ENCODE measurements at places on chromosomes 12 and 14.

DNA sequence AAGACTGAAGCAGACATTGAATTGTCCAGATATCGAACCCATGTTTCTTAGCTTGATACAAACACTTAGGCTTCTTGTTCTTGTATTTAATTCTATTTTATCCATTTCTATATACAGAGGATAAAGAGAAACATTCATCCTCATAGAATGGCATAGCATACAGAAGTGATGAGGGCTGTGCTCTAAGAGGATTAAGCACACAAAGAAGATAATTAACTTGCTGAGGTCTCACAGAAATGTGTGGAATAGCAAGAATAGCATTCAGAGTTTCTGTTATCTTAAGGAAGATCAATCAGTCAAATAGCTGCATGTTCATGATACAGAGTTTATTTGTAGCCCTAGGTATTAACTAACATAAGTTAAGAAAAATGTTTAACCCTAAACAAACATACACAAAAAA is 27.3 kb upstream of the STRAP start:
- DNase-seq: no peak

GRCh38 chr12:450438-450837 is 9.3 kb upstream of the B4GALNT3 start:
- DNase-seq: no peak

DNA sequence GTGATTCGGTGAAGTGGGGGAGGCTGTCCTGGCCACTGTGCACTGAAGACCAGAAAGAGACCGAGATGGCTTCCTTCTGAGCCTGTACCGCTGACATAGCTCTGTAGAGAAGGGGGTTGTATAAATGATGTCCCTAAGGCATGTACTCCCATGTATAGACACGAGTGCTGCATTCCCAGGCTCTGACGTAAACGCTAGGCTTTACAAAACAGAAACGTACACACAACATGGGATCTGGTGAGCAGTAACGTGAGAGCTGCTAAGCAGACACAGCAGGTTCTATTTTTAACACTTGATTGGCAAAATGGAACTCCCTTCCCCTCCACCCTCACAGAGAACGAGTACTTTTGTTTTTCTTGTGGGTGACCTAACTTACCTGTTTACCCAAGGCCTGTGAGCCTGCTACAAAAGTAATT is 35.9 kb downstream of the ACADS start:
- no peak for DNase-seq

DNA sequence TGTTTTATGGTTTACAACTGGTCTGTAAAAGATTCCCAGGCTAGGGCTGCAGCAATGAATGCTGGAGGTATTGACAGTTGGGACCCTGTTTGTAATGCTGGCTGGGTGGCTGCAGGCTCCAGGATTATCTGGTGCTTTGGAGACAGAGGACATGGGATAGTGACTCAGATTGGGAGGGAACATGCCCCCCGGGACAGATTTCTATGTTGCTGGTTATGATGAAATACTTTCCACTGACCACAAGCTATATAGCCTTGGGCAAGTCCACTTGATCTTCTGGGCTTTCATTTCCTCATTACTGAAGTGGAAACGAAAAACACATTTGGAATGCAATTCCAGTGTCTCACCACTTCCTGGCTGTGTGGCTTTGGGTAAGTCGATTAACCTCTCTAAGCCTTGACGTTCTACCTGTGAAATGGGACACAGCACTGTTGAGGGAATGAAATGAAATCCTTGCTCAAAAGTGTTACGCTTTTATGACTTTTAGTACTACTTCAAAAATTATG is 6.3 kb upstream of the TPCN1 start:
- DNase-seq: no peak

- DNase-seq: no peak
Measured at GRCh38 chr12:94954029-94954685, 49.3 kb downstream of the NDUFA12 start.

DNA sequence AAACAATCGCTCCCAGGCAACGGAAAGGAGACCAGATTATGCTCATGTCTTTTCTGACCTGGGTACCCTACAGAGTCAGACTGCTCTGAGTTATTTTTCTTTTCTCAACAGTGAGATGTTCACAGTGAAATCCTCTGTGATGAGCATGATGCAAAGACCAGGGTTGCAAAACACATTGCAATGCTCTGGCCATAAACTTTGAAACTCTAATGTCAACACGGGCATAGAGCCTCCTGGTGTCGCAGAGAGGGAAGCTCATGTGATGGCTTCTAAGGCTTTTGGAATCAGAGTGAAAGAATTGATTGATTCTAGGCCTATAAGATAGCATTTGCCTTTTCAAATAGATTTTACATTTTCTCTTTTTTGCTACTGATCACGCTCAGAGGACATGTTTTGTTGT is 193.4 kb downstream of the RASSF9 start:
- no peak for DNase-seq

DNA sequence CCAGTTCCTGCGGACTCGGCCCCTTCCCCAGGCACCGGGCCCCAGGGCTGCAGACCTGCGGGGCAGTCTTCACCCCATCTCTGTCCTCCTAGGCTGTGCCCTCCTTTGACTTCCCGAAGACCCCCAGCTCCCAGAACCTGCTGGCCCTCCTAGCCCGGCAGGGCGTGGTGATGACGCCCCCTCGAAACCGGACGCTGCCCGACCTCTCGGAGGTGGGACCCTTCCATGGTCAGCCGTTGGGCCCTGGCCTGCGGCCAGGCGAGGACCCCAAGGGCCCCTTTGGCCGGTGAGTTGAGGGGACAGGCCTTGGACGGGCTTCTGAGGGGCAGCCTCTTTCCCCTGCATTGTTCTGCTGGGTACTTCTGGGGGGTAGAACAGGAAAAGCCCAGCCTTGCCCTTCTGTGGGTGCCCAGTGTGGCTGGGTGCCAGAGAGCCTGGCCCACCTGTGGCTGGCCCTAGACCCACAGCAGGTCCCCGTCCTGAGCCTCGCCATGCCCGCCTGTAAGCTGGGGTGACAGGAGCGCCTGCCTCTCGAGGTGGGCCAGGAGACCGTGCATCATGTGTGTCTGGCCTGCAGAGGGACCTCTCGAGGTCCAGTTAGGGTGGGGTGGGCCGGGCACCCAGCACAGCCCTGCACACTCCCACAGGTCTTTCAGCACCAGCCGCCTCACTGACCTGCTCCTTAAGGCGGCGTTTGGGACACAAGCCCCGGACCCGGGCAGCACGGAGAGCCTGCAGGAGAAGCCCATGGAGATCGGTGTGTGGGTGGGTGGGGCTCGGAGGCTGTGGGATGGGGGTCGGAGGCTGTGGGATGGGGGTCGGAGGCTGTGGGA is 12.6 kb upstream of the PUS1 start:
- DNase-seq: no peak

- no peak for DNase-seq
Measured at GRCh38 chr14:63032641-63033040, 12.6 kb downstream of the KCNH5 start.

DNA sequence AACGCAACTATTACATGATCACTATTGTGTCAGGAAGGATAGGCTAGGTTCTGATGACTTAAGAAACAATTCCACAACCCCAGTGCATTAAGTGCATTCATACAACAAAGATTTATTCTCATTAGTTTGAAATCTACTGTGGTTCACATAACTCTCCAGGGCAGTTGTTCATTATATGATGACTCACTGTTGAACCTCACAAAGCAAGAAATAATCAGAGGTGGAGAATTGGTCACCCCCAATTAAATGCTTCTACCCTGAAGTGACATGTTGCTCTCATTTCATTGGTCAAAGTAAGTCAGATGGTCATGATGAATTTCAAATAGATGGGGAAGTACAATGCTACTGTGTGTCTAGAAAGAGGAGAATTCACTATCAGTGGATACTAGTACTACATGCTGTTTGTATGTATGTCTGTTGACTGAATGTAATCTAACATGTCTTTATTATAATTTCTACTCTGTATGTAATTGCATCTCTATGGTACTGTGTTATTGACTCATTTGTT is 6.1 kb upstream of the HELB start:
- no peak for DNase-seq

GRCh38 chr14:61752626-61753025 is 9.6 kb upstream of the SNAPC1 start:
- DNase-seq: no peak

DNA sequence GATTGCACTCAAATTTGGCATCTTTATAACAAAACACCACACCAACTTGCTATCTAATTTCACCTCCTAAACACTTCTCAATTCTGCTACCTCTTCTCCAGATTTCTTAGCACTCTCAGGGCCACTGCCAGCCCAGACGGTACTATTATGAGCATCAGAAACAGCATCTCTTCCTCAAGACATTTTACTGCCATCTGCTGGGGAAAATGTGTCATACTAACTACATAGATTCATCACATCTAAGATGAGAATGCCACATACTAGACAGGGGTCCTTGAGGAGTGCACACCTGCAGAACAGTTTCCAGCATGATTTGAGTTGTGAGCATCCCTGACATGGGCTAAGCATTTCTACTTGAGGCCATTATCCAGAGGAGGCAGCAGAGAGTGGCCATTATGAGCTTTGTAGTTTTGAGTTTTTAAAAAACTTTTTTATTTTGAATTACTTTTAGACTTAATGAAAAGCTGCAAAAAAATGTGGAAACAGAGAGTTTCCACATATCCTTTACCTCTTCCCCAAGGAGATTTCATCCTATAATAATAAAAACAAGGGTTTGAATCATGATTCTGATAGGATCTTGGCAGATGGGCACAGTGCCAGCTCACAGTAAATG is 15.1 kb upstream of the GRIP1 start:
- peak; percentile 61 for DNase-seq

DNA sequence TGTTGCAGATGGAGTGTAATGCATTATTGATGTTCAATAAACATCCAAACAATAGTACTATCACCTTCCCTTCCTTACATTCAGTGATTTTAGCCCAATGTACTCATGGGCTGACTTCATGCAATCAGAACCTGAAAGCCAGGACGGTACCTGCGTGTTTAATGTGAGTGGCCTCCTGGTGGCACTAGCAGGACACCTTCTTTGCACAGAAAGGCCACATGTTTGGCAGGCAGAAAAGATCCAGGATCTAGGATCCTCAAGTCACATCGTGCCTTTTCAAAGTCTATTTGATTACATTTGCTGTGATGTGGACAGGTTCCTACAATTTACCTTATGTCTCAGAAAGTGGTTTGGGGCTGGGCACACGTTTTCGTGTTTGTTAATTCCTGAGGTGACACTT is 82.9 kb downstream of the NEDD1 start:
- DNase-seq: peak; percentile 6

- no peak for DNase-seq
Measured at GRCh38 chr14:101992708-101993107, 28.3 kb downstream of the DYNC1H1 start.

DNA sequence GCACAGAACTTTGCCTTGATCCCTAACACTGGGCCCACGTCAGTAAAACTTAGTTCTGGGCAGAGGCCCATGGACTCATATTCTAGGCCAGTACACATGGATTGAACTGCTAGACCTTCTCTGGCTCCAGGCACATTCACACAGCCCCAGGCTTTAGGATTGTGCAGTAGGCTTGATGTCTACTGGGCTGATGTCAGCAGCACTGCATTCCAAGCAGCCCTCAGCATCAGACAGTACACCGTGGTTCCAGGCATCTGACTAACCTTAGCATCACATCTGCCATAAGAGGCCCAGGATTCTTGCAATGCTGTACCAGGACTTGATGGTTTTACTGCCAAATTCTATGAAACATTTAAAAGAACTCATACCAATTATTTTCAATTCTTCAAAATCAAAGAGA is 301.9 kb downstream of the CCER1 start:
- no peak for DNase-seq

- no peak for DNase-seq
Measured at GRCh38 chr12:67414011-67414715, 145.0 kb downstream of the CAND1 start.

- DNase-seq: no peak
Measured at GRCh38 chr12:106962286-106962685, 6.6 kb downstream of the TMEM263 start.

- no peak for DNase-seq
Measured at GRCh38 chr12:108759924-108760323, 28.6 kb upstream of the CORO1C start.

GRCh38 chr12:103558879-103559278 is 28.2 kb upstream of the STAB2 start:
- no peak for DNase-seq

DNA sequence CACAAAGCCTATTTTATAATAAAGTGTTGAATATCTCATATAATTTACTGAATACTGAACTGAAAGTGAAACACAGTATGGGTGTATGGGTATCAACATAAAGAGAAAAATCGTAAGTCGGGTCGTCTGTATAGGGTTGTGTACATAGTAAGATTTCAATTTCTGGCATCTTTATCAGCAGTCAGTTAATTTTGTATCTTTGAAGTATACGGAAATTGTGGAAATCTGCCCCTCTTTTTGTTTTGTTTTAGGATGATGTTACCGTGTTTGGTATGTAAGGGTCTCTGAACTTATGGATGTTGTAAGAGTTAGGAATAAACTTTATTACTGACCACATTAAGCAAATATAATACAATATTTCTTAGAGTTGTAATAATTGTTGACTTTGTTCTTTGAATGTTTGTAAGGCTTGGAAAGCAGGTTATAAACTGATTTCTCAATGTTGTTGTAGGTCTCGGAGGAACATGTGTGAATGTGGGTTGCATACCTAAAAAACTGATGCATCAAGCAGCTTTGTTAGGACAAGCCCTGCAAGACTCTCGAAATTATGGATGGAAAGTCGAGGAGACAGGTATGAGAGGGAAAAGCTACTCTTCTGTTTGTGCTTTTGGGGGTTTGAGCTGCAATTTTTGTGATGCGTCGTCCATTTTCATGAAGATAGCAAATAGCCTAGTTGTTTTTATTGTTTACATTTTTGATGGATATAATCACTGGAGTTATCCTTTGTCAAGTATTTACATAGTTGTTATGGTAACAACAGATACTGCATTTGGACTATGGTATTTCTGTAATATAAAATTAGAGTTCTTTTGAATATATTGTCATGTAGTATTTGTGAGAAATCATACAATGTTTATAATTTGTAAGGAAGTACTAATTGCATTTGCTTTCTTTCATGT is 12.0 kb downstream of the EID3 start:
- DNase-seq: no peak

- no peak for DNase-seq
Measured at GRCh38 chr14:81102217-81102616, 118.5 kb downstream of the GTF2A1 start.

GRCh38 chr14:53034036-53034435 is 83.2 kb upstream of the FERMT2 start:
- DNase-seq: no peak

- DNase-seq: no peak
Measured at GRCh38 chr12:127133675-127134335, 1133.2 kb upstream of the TMEM132C start.

DNA sequence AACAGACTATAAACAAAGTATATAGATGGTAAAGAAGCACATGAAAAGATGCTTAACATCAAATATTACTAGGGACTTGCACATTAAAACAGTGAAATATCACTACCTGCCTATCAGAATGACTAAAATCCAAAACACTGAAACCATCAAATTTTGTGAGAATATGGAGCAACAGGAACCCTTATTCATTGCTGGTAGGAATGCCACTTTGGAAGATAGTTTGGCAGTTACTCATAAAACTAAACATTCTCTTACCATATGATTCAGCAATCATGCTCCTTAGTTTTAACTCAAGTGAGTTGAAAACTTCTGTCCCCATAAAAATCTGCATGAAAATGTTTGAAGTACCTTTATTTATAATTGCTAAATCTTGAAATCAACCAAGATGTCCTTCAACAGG is 297.6 kb downstream of the DAD1 start:
- no peak for DNase-seq

All from NCI-H446 treated with DMSO at 0.1 percent for 48 hours (cell line).